GM12878 (cell line): ENCODE measurements at places on chromosomes 1 and 21. TPM values are rescaled to one million over a fixed set of nuclear protein-coding genes. Genes with fewer than 3 reads are reported as not detected.

The DOCK7 gene
- 29.5 and 35.5 TPM in 2 replicates for total RNA-seq

The OPRD1 gene
- not detected in 2 replicates for total RNA-seq

DNA sequence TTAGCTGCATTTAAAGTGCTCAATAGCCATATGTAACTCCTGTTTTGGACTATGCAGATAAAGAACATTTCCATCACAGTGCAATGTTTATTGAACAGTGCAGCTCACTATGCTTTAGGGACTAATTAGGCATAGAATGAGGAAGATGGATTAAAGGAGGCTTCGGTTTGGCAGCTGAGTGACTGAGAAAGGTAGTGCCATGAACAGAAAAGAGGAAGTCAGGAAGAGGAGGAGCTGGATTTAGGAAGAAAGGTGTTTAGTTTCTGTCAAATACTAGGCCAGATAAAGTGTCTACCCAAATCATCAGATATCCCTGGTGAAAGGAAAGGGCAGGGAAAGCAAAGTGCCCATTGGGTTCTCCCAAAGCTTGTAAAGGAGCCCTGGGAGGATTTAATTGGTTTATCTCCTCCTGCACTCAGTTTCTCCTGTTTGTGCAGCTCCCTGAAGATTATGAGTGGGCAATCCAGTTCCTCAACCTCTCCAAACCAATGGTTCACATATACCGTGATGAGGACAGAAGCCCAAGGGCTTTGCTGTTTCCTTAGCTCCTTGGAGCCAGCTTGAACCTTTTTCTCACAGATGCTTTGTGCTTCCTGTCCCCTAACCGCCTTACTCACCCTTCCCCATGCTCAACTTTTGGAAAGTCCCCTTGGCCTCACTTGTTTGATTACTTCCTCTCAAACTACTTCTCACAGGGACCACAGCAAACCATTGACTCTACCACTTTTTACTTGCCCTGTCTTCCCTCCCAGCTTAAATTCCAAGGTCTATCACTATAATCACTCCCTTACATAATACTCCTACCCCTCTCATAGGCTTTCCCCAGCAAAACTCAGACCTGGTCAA, 3.5 kb upstream of the RAP1A start:
- H3K4me3 ChIP-seq = peak overlapping the region; percentile 1; the same call in 1 of the 2 replicates
- no peaks in the 10 kb centered on the region for H3K36me3 ChIP-seq
- peaks cover 34% of the 10 kb centered on the region for H3K4me1 ChIP-seq
- peak overlapping the region; percentile 99 for H3K27ac ChIP-seq
- H3K27me3 ChIP-seq = no peaks in the 10 kb centered on the region

DNA sequence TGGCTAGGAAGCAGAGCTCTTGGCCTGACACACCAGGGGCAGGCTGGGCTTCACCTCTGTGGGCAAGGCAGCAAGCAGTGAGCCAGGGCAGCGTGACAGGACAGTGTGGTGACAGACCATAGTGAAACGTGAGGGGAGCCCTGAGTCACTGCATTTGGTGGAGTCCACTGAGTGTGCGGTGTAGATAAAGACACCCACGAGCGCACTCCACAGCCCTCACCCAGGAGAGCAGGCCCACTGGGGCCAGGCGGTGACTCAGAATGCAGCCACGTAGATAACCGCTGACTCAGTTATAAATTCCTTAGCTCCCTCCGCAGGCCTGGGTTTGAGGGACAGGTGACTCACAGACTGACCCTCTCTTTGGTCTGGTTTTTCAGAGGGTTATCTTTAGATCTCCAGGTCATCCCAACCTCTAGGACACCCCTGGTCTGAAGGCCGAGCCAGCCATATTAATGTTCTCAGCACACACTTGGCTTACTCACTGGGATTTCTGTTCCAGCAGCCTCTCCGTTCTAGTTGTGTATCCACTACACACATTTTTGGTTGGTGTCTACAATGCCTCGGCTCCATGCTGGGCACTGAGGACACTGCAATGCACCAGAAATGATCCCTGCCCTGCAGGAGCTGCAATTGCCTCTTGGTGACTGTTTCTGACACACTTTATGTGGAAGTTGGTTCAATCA, 90.2 kb upstream of the TSPAN2 start:
- no peaks in the 10 kb centered on the region for H3K27me3 ChIP-seq
- DNase-seq = no peak
- no peak overlapping the region for H3K4me3 ChIP-seq
- no peaks in the 10 kb centered on the region for H3K36me3 ChIP-seq
- no peaks in the 10 kb centered on the region for H3K4me1 ChIP-seq

GRCh38 chr1:8317647-8318381, at the start of gene SLC45A1:
Gene SLC45A1, plus strand, starts transcription at chr1:8318114. Its CDS starts 6,216 bp downstream, at chr1:8324330.
- no peak within 1 kb of the TSS for H3K27ac ChIP-seq
- DNase-seq = no peak
- H3K27me3 ChIP-seq = no peaks in the 10 kb centered on the region

The USF1 gene
- total RNA-seq = 60.3 and 65.8 TPM in 2 replicates

DNA sequence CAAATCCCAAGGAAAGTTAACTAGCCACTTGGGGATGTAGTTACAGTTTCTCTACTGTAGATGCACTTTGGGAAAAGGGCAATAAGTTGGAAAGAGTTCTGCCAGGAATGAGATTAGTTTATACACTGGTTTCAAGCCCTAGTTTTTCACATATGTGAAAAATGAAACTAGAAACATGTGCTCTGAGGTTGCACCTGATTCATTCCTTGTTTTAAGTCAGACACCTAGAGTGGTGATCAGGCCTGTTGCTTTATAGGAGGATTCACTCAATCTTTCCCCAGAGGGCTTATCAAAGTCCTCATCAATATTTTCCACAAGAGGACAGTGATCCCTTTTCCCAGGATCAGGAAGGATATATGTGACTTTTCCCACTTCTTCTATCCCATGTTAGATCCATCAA, 515.9 kb upstream of the PKN2 start:
- H3K36me3 ChIP-seq = no peaks in the 10 kb centered on the region
- no peak for DNase-seq
- no peak overlapping the region for H3K27ac ChIP-seq
- H3K27me3 ChIP-seq = no peaks in the 10 kb centered on the region
- H3K4me3 ChIP-seq = no peak overlapping the region

The NUDT4B gene
- not detected in 2 replicates for total RNA-seq

- DNase-seq = no peak
- no peak overlapping the region for H3K27ac ChIP-seq
- no peaks in the 10 kb centered on the region for H3K4me1 ChIP-seq
- no peaks in the 10 kb centered on the region for H3K36me3 ChIP-seq
Measured at GRCh38 chr1:87702455-87702854, 373.8 kb downstream of the LMO4 start.

DNA sequence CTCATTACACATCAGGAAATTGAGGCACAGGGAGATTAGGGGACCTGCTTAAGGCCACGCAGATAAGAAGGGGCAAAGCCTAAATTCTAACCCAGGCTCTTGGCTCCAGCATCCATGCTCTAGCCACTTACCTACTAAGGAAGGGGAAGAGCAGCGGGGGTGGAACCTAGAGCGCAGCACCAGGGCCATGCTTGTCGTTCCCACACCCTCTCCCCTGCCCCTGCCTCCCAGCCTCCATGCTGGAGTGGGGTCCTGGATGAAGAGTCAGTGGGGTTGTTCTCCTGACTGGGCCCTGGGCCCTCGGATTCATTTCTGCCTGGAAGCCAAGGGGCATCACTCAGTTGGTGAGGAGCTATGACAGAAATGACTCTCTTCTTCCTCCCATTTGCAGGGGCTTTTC, 133.3 kb downstream of the FOXD2 start:
- H3K36me3 ChIP-seq = no peaks in the 10 kb centered on the region
- no peaks in the 10 kb centered on the region for H3K4me1 ChIP-seq
- no peak overlapping the region for H3K4me3 ChIP-seq
- H3K27me3 ChIP-seq = no peaks in the 10 kb centered on the region; the same call in 1 of the 2 replicates

GRCh38 chr1:181608948-181609347, 125.6 kb downstream of the CACNA1E start:
- no peak for DNase-seq
- no peaks in the 10 kb centered on the region for H3K27me3 ChIP-seq
- no peak overlapping the region for H3K27ac ChIP-seq

The CELSR2 gene
- total RNA-seq = 0.15 and 0.19 TPM in 2 replicates

DNA sequence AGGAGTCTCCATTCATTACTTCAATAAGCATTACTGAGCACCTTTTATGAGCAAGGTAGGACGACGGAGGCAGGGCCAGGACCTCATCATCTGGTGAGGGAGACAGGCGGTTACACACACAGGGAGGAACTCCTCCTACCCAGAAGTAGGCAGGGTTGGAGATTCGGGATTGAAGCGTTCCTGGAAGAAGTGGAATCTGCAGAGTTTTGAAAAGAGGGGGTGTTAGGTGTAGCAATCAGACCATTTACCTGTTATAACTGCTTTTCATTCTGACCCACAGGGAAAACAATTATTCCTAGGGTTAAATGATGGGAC, 392.4 kb downstream of the DISC1 start:
- no peaks in the 10 kb centered on the region for H3K36me3 ChIP-seq
- no peak overlapping the region for H3K4me3 ChIP-seq
- no peak overlapping the region for H3K27ac ChIP-seq
- no peak for DNase-seq

DNA sequence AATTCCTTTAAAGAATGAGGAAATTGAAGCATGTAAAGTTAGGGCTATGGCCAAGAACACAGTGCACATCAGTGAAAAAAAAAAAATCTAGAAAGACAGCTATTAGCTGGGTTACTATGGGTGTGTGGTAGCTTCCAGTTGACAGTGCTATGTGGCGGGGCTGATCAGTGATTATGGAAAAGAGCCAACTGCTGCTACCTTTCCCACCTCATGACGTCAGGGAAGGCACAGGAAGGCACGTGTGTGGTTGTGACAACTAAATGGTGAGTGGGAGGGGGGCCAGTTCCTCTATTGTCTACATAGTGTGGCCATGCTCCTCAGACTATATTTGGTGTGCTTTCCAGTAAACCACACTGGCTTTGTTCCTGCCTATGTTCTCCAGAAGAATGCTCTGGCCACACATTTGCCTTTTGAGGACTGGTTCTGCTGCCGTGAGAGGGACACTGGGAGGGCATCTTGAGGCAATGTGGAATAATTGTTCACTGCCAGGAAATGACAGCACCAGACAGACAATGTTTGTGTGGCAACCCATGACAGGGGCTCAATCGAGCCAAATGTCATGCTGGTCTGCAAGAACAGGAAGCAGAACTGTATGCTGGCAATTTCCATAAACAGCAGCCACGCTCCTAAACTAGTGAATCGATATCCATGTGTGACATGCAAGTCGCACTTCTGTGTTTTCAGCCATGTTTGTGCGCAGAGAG, 3.0 kb upstream of the SDE2 start:
- peaks cover 42% of the 10 kb centered on the region for H3K4me1 ChIP-seq
- peak overlapping the region; percentile 71 for H3K27ac ChIP-seq
- no peaks in the 10 kb centered on the region for H3K27me3 ChIP-seq
- H3K36me3 ChIP-seq = no peaks in the 10 kb centered on the region

GRCh38 chr1:6700853-6701436, 671 bp downstream of the DNAJC11 start:
- H3K27me3 ChIP-seq = no peaks in the 10 kb centered on the region
- no peaks in the 10 kb centered on the region for H3K36me3 ChIP-seq
- H3K27ac ChIP-seq = peak overlapping the region; percentile 87
- peak overlapping the region; percentile 95 for H3K4me3 ChIP-seq

The PTPRU gene
- total RNA-seq = 1.5 and 2.5 TPM in 2 replicates

DNA sequence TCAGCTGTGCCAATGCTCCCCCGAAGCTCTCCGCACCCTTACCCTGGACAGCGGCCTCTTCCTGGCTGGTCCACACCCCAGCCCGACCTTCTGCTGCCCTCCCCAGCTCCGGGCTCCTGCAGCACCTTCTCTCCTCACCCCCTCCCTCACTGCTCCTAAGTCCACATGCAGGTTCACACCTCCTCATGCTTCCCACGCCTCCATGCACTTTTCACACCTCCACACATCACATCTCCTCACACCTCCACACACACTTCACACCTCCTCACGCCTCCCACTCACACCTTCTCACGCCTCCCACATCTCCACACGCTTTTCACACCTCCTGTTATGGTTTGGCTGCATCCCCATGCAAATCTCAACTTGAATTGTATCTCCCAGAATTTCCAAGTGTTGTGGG, 18.9 kb downstream of the GPR137B start:
- H3K27me3 ChIP-seq = no peaks in the 10 kb centered on the region
- H3K36me3 ChIP-seq = no peaks in the 10 kb centered on the region
- peak overlapping the region; percentile 99 for H3K27ac ChIP-seq

The LIN28A gene
- total RNA-seq = 0.58 and 0.59 TPM in 2 replicates

- no peaks in the 10 kb centered on the region for H3K4me1 ChIP-seq
- H3K36me3 ChIP-seq = no peaks in the 10 kb centered on the region
- no peaks in the 10 kb centered on the region; the same call in 1 of the 2 replicates for H3K27me3 ChIP-seq
- no peak overlapping the region for H3K27ac ChIP-seq
- no peak overlapping the region for H3K4me3 ChIP-seq
Measured at GRCh38 chr1:64479874-64480273, 9.9 kb downstream of the CACHD1 start.

The COX20 gene
- 22.1 and 28.4 TPM in 2 replicates for total RNA-seq

DNA sequence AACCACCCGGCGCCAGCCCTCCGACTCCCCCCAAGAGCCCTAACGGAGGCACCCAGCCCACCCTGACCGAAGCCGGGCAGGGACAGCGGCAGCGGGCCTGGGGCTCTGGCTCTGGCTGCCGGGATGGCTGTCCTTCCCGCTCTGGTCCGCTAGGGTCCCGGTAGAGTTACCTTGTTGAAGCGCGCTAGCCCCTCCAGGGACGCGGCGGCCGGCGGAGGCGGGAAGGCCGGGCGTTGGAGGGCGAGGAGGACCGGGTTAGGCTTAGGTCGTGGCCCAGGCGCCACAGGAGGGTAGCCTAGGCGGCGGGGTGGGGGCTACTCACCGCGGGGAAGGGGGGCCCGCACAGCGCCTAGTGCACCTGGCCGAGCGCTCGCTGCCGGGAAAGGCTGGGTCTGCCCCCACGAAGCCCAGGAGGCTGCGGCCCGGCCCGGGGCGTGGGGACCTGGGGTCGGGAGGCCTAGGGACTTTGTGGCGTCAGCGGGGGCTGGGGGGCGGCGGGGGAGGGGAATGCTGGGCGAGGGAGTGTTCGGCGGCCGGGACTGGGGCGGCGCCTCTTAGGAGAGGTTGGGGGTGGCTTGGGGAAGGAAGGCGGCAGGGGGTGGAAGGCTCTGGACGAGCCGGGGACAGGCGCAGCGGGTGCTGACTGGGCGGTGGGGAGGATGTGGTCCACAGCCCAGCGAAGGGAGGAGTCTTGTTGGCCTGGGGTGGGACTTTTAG, at the start of gene TRIM17:
TSS of gene TRIM17 (minus strand) at position 645 of the 717 bp plus-strand sequence. CDS start 1,789 bp downstream, outside the sequence.
- DNase-seq = no peak
- H3K4me3 ChIP-seq = no peak within 1 kb of the TSS
- no peaks in the 10 kb centered on the region for H3K4me1 ChIP-seq

The CD46 gene
- total RNA-seq = 67.6 and 79.0 TPM in 2 replicates

GRCh38 chr1:939511-940106, 15.9 kb downstream of the SAMD11 start:
- no peak for DNase-seq
- no peak overlapping the region for H3K27ac ChIP-seq
- peaks cover 7% of the 10 kb centered on the region; the same call in 1 of the 2 replicates for H3K4me1 ChIP-seq
- H3K36me3 ChIP-seq = peaks cover 1% of the 10 kb centered on the region; the same call in 1 of the 2 replicates
- H3K4me3 ChIP-seq = no peak overlapping the region

DNA sequence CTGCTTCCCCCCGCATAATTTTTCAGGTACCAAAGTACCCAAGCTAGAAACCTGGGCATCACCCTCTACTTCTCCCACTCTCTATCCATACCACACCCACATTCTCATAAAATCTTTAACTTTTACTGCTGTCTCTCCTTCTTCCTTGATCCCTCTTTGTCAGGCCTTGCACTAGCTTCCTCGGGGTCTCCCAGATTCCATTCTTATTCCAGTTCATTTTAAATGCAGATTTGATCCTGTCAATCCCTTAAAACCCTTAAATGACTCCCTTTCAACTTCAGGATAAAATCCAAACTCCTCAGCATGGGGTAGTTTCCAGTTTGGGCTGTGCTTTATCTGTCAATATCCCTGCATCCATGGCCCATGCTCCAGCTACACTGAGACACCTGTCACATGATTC, 343.5 kb downstream of the PBX1 start:
- no peak overlapping the region for H3K4me3 ChIP-seq
- H3K4me1 ChIP-seq = no peaks in the 10 kb centered on the region
- DNase-seq = no peak
- no peaks in the 10 kb centered on the region for H3K36me3 ChIP-seq
- H3K27ac ChIP-seq = no peak overlapping the region
